ENCODE measurements at places on chromosomes 7 and 10.

- no peak for DNase-seq
These were observed 234.2 kb upstream of the LRRN3 start for GRCh38 chr7:110856704-110857103.

GRCh38 chr10:35819736-35820135, 177.6 kb upstream of the FZD8 start:
- no peak for DNase-seq

GRCh38 chr10:131180086-131180485, 131.4 kb downstream of the TCERG1L start:
- DNase-seq, result no peak

- no peak for DNase-seq
These were observed 251.3 kb upstream of the TCF7L2 start for GRCh38 chr10:112698818-112699164.

GRCh38 chr7:5567790-5568189, 144.2 kb upstream of the TNRC18 start:
- no peak for DNase-seq

DNA sequence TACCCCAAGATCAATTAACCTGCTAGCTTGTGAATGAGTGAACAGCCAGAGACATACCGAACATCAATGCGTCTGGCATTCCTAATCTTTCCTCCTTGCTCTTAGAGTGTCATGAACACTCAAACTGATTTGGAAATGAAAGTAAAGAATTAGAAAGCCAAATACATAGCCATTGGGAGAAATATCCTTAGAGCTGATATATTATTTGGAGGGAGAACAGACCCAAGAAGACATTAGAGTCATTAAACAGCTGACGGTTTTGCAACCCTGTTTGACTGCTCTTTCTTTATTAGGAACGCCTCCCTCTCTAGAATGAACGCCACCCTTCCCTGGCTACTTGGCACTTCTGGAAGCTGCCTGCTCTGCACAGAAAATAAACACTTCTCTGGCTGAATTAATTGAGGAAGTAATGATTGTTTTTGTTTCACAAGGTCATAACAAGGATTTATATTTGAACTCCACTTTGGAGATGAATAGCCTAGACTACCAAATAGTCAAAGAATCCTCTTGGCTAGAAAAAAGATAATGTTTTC, 42.8 kb downstream of the CTTNBP2 start:
- DNase-seq, result no peak

DNA sequence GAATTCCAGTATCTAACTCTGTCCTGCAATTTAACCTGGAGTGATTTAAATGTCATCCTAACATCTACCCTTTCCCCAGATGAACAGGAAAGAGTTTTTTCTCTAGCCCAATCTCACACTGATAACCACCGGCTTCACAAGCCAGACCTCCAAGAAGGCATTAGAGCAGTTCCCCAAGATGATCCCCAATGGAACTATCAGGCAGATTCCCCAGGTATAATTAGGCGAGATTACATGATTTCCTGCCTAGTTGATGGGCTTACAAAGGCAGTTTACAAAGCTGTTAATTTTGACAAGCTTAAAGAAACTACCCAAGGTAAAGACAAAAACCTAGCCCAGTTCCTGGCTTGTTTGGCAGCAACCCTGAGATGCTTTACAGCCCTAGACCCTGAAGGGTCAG, 14.1 kb upstream of the NT5C2 start:
- no peak for DNase-seq

GRCh38 chr7:71193099-71193810, 61.3 kb downstream of the GALNT17 start:
- no peak for DNase-seq

DNA sequence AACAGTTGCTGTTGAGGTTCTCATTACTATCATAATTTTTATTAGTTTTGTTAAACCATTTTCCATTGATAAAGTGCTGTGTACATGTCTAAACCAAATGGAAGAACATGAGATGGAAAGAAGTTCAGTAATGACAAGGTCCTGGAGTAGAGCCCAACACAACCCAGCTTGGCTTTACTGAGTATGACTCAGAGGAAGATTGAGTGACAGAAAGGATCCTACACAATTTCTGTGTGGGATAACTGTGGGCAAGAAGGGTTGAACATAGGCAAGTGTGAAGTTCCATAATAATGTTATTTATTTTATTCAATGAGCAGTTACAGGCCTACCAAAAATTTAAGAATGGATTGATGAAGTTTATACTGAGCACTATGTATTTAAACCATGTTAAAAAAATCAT, 15.9 kb downstream of the PRKG1 start:
- no peak for DNase-seq

DNA sequence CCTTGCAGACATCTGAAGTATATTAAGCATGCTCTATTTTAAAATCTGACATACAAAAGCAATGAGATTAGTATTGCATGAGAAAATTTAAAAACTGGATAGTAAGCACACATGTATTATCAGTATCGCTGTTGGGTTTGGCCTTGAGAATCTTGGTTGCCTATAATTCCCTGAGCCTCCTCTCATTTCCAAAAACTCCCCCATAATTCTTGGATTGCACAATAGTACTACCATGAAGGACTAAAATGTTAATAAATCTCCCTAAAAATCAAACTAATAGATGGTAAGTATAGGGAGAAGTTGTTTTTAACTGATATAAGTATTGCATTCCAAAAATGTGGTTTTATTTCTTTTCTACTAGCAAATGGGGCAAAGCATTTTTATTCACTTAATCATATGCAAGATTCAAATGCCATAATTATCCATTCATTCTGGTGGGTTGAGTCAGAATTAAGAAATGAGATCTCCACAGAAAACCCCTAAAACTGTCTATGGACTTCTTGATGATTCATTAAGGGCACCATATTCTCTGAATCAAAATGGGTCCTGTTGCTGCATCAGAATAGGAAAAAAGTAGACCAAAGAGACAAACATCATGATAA, 10.3 kb upstream of the VIM start:
- DNase-seq, result no peak

DNA sequence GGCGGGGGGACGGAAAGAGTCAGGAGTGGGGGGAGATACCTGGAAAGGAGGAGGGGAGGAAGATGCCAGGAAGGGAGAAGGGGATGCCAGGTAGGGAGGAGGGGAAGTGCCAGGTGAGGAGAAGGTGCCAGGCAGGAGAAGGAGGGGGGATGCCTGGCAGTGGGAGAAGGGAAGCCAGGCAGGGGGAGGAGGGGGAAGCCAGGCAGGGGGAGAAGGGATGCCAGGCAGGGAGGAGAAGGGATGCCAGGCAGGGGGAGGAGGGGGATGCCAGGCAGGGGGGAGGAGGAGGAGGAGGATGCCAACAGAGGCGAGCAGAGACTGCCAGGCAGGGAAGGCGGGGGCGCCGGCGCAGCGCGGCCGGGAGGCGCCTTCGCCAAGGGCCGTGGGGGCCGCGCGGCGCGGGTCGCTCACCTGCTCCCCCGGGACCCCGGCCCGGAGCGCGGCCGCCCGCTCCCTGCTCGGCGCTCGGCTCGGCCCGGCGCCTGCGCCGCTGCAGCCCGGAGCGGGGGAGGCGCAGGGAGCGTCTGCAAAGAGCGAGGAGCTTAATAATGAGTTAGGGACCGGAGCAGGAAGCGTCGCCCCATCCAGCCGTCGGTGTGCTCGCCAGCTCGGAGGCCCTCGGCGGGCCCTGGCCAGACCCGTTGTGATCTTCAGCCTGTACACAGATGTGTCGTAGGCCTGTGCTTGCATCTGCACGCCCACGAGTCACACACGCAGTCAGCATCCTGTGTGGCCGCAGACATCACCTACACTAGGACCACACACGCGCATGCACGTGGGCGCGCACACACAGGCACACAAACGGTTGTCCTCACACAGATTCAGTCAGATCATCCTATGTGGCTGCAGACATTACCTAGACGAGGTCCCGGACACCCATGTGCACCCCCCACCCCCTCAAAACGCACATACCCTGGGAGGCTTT, 28.4 kb upstream of the SMARCD3 start:
- peak; percentile 65 for DNase-seq

GRCh38 chr7:108810756-108811385, 241.2 kb downstream of the DNAJB9 start:
- DNase-seq, result no peak

- DNase-seq, result no peak
These were observed 47.2 kb upstream of the TMEM273 start for GRCh38 chr10:49235392-49235791.

GRCh38 chr10:108808228-108808627, 1115.1 kb downstream of the XPNPEP1 start:
- no peak for DNase-seq

- no peak for DNase-seq
These were observed 20.6 kb downstream of the PDE1C start for GRCh38 chr7:32049599-32049998.

- DNase-seq, result no peak
These were observed 4.7 kb upstream of the UNCX start for GRCh38 chr7:1227814-1228544.

DNA sequence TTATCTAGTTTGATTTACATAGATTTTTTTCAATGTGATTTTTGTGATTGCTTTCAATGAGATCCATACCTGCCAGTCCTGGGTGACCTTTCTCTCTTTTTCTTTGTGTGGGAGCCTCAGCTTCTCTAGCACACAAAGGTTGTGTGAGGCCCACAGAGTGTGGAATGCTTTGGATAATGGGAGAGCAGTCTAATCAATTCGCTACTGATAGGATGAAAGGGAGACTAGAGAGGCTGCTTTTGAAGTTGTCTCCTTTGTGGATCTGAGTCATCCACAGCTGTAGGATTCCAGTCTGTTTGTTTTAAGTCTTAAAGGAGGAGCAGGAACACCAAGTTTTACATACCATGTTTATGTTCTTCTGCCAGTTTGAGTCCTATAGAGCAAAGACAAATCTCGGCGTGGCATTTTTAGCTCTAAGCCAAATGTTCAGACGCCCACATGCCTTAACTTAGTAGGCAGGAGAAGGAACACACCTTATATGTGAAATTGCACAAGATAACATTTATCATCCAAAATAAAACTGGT, 330.0 kb downstream of the ARL4A start:
- no peak for DNase-seq

- no peak for DNase-seq
These were observed 146.6 kb downstream of the LCOR start for GRCh38 chr10:96978621-96979154.

GRCh38 chr7:55369427-55370400, 4.6 kb downstream of the LANCL2 start:
- no peak for DNase-seq

- no peak for DNase-seq
These were observed 74.3 kb upstream of the TOMM7 start for GRCh38 chr7:22896917-22897316.

- no peak for DNase-seq
These were observed 63.6 kb downstream of the ANKRD7 start for GRCh38 chr7:118288098-118288497.

DNA sequence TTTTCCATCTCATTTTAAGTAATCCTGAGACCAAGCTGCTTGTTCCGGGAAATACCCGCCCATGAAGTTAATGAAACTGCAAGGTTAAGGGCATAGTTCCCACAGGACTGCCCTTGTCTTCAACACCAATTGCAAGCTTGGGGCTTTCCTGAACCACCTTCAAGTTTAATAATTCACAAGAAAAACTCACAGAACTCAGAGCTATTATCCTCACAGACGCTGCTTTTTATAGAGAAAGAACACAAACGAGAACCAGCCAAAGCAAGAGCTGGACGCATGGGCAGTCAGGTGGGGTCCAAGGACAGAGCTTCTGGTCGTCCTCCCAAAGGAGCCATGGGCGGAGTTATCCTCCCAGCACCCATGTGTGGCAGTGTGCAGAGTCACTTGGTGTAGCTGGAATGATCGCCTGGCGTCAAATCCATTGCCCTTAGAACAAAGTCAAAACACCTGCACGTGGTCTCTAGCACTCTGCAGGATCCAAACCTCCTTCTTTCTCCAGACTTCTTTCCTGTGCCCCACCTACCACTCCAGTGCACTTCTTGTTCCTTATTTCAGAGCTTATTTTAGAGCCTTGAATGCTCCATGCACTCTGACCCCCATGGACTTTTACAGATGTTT, 56.7 kb downstream of the SNX10 start:
- no peak for DNase-seq

DNA sequence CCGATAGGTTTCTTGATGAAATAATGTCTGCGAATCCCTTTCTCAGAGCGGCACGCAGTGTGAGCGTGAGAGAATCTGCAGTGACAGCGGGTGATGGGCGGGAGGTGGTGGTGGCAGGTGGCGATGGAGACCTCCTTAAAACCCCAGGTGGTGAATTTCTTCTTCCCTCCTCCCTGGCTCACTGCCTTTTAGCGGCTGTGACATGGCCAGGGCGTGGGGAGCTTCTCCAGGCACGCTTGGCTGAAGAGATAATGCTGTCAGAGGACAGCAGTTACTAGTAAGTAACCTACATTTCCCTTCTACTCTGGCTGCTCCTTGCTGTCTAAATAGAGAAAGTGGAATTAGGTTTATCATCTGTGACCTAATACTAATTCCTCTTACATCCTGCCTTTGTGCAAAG, 141.4 kb upstream of the INSYN2A start:
- DNase-seq, result no peak

DNA sequence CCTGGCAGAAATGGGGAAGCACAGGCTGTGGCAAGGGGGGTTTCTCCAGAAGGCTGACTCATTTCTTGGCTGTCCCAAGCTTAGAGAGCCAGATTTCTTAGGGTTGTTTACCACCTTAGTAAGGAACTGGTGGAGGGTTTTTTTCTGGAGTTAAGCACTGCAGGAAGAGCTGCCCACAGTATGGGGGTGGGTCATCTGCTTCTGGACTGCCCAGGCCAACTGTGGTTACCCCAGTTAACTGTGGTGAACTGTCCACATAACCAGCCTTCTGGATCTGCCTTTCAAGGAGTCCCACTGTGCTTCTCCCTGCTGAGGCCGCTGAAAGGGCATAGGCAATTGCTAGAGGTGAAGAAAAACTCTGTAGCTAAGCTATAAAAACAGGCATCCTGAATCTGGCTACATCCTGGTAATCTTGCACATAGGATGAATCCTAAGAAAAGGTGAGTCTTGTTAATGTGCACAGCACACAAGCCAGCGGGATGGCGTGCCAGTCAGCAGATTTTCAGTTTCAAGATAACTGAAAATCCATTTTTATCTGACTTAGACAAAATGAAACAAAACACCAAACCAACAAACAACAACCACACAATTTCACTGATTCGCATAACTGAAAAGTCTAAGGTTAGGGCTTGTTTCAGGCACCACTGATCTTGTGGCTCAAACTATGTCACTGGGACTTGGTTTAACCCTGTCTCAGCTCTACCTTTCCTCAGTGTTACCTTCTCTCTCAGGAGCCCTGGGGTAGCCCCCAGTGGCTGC, 21.6 kb upstream of the TSPAN33 start:
- DNase-seq, result peak; percentile 33

DNA sequence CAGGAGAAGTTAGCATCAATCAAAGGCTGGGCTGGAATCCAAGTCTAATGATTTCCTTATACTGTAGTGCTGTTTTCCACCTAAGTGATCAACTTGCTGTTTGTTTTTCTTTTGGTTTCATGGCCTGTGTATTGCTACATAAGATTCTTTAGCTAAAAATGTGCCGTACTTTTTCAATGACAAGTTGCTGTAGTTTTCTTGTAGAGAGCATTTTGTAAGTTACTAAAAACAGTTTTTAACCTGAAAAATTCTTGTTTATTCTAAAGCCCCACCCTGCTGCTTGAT, 1.3 kb downstream of the HELLS start:
- DNase-seq, result no peak

Data from stimulated activated CD4-positive, alpha-beta T cell treated with anti-CD3 and anti-CD28 coated beads, Interleukin-2, amount 100 ng/mL, for 24 hours (primary cell).